GM06990 (cell line): ENCODE measurements at places on chromosomes 12 and 14.

DNA sequence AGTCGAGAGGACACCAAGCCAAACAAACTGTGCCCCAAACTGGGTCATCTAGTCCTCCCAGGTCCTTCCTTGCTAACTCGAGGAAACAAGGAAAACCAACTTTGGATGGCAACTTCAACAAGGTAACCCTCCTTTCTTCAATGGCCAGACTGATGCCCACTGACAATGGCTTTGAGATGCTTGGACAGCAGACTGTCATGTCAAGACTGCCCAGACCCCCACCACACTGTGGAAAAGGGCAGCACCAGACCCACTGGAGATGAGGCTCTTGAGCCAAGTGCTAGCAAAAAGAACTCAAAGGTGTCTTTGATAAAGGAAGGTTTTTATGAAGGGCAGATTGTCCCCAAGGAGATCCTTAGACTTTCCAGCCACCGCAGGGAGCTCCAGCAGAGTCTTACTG is 9.0 kb upstream of the CDH24 start:
- DNase-seq, result no peak

DNA sequence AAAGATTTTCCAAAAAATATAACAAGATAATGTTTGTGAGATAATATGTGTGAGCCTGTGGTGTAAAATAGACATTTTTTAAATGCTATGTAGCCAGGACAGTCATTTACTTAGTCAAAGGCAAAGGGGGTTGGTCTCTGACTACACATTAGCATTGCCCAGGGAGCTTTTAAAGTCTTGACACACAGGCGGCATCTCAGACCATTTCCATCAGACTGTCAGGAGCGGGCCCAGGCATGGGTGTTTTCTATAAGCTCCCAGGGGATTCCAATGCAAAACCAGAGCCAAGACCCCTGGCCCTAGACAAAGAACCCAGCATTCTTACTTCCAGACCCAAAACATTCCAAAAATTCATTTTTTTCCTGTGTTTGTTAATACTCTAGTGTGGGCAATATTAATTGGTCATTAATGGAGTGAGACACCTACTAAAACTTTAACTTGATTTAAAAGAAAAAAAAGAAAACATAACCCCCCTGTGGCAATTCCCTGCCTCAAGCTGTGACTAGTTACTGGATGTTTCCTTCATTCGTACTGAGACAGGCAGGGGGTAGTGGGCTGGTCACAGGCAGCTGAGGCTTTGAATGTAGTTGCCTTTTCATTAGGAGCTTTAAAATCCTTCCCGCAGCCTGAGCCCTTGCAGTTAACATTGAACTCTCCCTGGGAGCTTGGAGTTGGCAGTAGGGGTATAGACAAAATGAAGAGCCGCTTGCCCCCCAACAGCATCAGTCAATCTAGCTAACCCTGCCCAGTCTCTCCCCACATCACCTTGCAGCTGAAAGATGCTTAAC is 103.7 kb downstream of the CMKLR1 start:
- no peak for DNase-seq

GRCh38 chr14:52700701-52701172 is 5.4 kb upstream of the ERO1A start:
- no peak for DNase-seq

DNA sequence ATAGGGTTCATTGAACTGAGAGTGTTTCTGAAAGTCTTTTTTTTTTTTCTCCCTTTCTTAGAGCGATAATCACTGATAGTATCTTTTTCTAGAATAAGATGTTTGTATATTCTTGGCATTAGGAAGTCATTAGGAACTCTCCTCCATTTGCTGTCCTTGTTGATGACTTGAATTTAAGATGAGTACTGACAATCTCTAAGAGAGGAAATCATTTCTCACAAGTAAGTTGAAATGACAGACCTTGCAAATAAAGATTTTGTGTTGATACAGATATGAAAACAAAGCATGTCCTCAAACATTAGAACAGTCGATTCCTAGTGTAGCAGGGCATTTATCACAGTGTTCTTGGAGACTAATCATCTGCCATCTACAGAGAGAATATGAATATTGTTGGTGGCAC is 458.4 kb upstream of the SYT1 start:
- no peak for DNase-seq

- no peak for DNase-seq
Observed at GRCh38 chr12:21852251-21852650, 77.7 kb upstream of the KCNJ8 start.

- no peak for DNase-seq
Observed at GRCh38 chr12:127654383-127654985, 612.5 kb upstream of the TMEM132C start.

- peak; percentile 67 for DNase-seq
Observed at GRCh38 chr12:104740668-104741067, 217.4 kb downstream of the SLC41A2 start.

DNA sequence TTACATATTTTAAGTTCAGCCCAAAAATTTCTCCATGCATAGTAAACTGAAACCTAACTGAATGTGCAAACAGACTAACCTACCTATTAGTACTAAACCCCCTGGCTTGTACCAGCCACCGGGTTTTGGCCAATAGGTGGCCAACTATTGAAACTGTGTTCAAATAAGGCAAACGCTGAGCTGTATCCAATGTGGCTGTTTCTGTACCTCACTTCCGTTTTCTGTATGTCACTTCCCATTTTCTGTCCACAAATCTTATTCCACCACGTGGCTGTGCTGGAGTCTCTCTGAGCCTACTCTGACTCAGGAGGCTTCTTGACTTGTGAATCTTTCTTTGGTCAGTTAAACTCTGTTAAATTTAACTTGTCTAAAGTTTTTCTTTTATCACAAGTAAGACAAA is 6.0 kb upstream of the FBXO34 start:
- no peak for DNase-seq

GRCh38 chr12:53994264-53995001 is 5.5 kb upstream of the HOXC9 start:
- DNase-seq, result no peak

GRCh38 chr12:121871467-121871866 is 12.8 kb upstream of the HPD start:
- DNase-seq, result no peak

GRCh38 chr12:56476972-56477432 is 8.6 kb downstream of the SPRYD4 start:
- DNase-seq, result no peak

DNA sequence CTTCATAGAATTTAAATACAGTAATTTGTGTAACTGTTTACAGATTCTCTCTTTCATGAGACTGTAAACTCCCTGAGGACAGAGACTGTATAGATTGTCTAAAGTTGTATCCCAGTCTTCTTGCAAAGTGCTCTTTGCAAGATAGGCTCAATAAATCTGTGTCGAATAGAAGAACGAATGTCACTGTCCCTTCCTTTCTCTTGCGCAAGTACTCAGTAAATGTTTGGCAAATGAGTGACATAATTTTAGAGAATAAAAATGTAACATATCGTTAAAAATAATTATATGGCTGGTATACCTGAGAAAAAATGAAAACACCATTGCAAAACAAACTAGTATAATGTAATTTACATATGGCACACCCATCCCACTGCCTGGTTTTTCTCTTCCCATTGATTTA is 1.9 kb upstream of the RALGAPA1 start:
- DNase-seq, result no peak

GRCh38 chr14:37246427-37246829 is 48.7 kb downstream of the MIPOL1 start:
- DNase-seq, result no peak

DNA sequence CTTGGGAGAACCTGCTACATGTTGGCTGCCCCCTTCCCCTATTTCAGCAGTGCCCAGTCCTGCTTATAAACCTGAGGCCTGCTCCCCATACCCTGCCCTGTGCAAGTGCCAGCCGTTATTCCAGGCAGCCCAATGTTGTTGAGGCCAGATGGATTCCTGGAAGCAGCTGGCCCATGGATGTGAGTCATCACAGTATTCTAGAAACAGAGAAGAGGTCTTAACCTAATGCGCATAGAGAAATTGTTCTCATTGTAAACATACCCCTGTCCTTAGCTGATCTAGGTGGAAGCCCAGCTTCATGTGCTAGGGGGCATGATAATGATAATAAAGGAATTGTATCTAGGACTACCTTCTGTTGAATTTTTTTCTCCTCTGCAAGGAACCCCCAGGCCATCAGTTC is 69.7 kb downstream of the TSPAN11 start:
- DNase-seq, result no peak

DNA sequence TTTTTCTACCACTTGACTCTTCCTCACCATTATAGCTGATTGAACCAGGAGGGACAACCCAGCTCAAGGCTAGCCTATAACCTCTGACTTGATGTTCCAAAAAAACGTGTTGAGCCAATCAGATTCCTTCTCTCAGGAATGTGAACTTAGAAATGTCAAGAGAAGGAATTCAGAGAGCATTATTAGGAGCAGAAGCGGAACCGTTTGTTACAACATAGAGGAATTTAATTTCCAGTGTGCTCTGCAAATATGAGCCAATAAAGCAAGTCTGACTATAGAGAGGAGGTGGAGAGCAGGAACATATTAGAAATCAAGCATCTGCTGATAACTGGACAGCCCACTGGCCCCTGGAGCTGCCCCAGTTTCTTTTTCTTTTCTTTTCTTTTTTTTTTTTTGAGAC is 15.3 kb upstream of the PELI2 start:
- no peak for DNase-seq

GRCh38 chr12:124399622-124400021 is 104.7 kb downstream of the RFLNA start:
- DNase-seq, result no peak

- DNase-seq, result no peak
Observed at GRCh38 chr14:98226411-98226810, 1045.6 kb downstream of the BCL11B start.

DNA sequence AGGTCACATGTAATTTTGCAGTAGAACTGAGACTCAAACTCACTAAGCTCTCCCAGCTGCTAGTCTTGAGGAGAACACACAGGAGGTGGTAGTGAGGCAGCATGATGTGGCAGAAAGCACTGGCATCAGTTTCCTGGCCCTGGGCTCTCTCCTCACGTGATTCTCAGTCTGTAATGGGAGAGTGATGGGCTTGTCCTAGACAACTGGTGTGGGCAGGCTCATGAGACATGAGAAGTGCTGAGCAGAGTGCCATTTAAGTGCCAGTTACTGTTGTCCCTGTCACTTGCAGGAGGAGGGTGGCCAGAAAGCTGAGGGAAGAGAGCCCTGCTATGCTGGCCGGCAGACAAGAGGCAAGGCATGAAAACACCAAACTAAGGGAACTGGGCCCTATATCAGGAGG is 48.5 kb upstream of the OVCH1 start:
- DNase-seq, result no peak

DNA sequence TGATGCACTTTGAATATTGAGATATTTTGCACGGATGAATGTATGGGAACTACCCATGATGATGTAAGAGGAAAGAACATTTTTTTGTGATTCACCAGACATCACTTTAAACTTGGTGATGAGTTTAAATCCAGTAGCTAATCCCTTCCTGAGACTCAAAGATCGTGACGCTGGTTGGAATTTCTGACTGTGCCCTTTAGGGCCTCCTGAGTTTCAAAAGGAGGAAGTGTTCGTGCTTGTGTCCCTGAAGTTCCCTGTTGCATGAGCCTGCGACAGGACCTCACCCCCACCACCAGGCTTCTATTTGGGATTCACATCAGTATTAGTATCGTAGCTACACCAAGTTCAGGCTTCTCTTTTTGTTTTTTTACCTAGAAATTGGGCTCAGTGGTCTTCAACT is 18.6 kb upstream of the RIN3 start:
- no peak for DNase-seq

GRCh38 chr12:109588461-109589239 is 15.1 kb downstream of the MVK start:
- no peak for DNase-seq

- DNase-seq, result no peak
Observed at GRCh38 chr14:103550451-103551337, 11.8 kb downstream of the BAG5 start.

GRCh38 chr12:84986586-84986985 is 49.5 kb downstream of the TSPAN19 start:
- DNase-seq, result no peak

- peak; percentile 14 for DNase-seq
Observed at GRCh38 chr12:30926243-30927221, at the start of gene TSPAN11. Gene TSPAN11, plus strand, starts transcription at chr12:30926748. Its CDS starts 27,244 bp downstream, at chr12:30953992.

- no peak for DNase-seq
Observed at GRCh38 chr12:67598598-67598997, 49.9 kb upstream of the DYRK2 start.

GRCh38 chr12:113058553-113058952 is 2.0 kb downstream of the DTX1 start:
- no peak for DNase-seq

- DNase-seq, result no peak
Observed at GRCh38 chr14:46074061-46074460, 577.5 kb downstream of the RPL10L start.

GRCh38 chr12:50149311-50149710 is 17.9 kb downstream of the CERS5 start:
- no peak for DNase-seq

DNA sequence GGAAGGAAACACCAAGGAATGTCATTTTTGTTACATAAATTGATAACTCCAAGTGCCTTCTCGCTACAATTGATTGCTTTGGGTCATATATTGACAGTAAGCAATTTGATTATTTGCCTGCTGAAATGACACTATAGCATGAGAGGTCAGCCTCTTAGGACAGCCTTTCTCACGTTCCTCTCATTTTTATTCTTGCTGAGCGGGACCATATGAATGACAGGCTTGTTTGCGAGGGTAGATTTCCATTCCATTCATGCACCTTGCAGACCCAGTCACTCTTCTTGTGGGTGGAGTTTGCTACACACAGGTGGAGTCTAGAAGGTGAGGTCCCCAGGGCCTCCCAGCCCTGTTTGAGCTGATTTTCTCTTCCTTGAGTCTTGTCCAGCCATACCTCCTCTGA is 27.3 kb downstream of the DAAM1 start:
- no peak for DNase-seq

DNA sequence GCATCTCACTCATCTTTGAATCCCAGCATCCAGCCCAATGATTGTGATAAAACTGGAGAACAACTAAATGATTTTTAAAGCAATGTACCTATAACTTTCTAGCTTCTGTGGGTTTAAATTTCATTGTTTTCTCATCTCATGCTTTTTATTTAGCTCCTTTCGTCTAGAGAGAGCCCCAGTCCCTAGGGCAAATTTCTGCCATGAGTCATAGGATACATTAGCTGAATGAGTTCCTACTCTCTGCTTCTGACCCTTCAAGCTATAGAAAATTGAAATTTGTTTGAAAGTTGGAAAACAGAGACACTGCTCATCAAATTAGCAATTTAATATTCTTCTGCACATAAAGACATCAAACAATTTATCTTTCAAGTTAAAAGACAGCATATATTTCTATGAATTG is 113.9 kb downstream of the KIF21A start:
- no peak for DNase-seq

DNA sequence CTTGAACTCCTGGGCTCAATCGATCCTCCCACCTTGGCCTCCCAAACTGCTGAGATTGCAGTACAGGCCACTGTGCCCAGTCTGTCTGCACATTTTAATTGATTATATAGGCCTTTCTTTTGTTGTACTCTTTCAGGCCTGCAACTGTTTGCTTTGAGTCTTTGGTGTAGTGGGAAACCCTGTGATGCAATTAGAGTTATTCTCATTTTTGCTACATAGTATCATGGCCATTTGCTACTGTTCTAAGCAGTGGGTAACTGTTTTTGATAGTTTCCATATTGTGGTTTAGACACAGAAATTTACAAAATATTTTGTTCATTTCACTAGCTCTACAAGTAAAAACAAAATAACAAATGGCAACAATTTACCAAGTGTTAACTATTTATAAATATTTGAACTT is 6.3 kb upstream of the TUBA1B start:
- DNase-seq, result no peak
